ENCODE measurements at places on chromosomes 4 and X.
A peak's percentile ranks its signal among the peaks of the same experiment; 100 is the strongest.

DNA sequence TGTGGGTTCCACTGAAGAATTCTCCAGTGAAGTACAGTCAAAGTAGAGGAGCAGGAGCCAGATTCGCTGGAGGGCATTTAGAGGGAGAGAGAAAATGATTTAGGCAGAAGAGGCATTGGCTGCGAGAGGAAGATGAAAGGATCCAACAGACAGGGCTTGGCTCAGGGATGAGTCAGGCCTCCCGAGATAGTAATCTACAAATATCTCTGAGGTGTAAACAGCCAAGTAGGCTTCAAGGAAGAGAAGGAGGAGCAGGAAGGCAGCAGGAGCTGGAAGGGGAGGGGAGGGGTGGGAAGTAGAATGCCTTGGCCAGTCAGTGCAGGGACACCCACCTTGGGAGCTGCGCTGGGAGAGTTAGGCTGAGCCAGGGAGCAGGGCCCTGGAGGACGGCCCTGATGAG, 55.5 kb downstream of the PJA1 start:
- no peaks in the 10 kb centered on the region for H3K36me3 ChIP-seq
- no peak for DNase-seq
- H3K4me1 ChIP-seq, result peaks cover 45% of the 10 kb centered on the region
- H3K27ac ChIP-seq, result peak overlapping the region; percentile 60

DNA sequence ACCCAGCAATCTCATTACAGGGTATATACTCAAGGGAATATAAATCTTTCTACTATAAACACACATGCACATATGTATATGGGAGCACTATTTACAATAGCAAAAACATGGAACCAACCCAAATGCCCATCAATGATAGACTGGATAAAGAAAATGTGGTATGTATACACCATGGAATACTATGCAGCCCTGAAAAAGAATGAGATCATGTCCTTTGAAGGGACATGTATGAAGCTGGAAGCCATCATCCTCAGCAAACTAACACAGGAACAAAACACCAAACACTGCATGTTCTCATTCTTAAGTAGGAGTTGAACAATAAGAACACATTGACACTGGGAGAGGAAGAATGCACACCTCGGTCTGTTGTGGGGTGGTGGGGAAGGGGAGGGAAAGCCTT, 80.6 kb upstream of the TBX22 start:
- no peak overlapping the region for H3K27ac ChIP-seq
- DNase-seq, result no peak
- no peak overlapping the region for H3K4me3 ChIP-seq
- H3K36me3 ChIP-seq, result no peaks in the 10 kb centered on the region

DNA sequence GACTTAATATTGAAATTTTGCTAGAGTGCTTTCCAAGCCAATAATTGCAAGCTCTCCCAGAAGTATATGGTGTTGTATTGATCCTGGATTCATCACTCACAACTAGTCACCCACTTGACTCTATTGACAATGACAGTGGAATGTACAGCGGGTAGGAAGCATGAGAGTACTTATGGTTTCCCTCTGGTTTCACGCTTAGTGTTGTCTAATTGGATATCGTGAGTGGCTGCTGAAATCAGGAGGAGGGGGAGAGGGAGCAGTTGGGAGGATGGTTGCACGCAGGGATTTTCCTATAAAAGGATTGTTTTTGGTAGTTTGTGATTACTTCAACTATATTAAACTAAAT, 1819.5 kb upstream of the TENM3 start:
- H3K36me3 ChIP-seq, result no peaks in the 10 kb centered on the region
- no peaks in the 10 kb centered on the region for H3K27me3 ChIP-seq
- no peak overlapping the region for H3K27ac ChIP-seq
- no peak overlapping the region for H3K4me3 ChIP-seq
- H3K4me1 ChIP-seq, result peaks cover 11% of the 10 kb centered on the region

DNA sequence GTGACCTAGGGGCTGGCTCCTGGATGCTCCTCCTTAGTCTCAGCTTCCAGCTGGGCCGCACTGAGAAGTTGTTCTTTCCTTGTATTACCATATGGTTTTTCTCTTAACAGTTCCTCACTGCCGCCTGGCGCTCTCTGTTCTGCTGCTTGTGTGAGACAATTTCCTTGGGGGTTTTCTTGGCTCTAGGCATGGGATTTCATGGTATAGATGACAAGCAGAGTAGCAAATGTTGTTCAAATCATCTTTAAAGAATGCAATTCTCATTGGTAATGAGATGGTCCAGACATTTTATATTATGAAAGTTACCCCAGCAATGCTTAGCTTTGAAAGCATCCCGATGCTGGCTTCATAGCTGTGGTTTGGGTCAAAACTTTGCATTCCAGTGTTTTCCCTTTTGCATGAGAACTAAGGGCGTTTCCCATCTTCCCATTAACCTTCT, 37.6 kb downstream of the SEPTIN11 start:
- peaks cover 39% of the 10 kb centered on the region for H3K4me1 ChIP-seq
- H3K36me3 ChIP-seq, result peaks cover 9% of the 10 kb centered on the region
- no peaks in the 10 kb centered on the region for H3K27me3 ChIP-seq
- no peak overlapping the region for H3K4me3 ChIP-seq

DNA sequence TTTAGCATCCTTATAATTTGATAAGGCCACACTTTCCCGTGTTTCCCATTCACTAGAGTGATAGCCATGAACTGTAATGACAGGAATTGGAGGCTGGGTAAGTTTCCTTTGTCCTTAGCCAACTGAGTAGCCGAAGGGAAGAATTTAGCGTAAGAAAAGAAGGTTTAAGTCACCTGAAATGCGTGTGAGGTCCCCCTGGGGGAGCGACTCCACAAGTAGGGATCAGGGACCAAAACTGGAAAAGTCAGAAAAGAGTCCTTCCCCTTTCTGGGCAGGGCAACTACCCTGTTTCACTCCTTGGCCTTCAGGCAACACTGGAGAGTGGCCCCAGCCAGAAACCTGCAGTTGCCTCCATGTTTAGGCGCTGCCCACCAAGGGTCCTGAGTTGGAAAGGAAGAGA, 81.6 kb upstream of the MED14 start:
- no peaks in the 10 kb centered on the region for H3K27me3 ChIP-seq
- no peak overlapping the region for H3K4me3 ChIP-seq
- no peaks in the 10 kb centered on the region for H3K36me3 ChIP-seq
- no peaks in the 10 kb centered on the region for H3K4me1 ChIP-seq
- H3K27ac ChIP-seq, result no peak overlapping the region

DNA sequence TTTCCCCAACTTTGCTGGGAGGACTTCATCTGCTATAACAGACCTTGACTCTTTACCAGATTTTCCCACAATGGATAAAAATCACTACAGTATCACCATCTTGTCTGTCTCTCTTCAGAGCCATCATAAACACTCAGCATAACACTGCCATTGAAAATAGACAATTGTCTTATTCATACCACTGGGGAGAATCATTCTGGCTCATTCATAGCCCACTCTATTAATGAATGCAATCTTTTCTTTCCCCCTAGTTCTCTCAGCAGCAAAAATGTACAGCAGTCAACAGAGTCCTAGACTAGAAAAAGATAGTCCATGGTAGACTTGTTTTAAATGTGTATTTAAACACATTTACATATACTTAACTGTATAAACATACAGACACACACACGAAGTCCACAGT, 19.2 kb downstream of the SLC9A7 start:
- DNase-seq, result no peak
- H3K4me1 ChIP-seq, result no peaks in the 10 kb centered on the region
- no peak overlapping the region for H3K27ac ChIP-seq
- peaks cover 19% of the 10 kb centered on the region for H3K36me3 ChIP-seq
- no peaks in the 10 kb centered on the region for H3K27me3 ChIP-seq

GRCh38 chr4:38983787-38984598, 48.2 kb downstream of the TMEM156 start:
- H3K27me3 ChIP-seq, result no peaks in the 10 kb centered on the region
- no peak for DNase-seq
- H3K4me3 ChIP-seq, result no peak overlapping the region

DNA sequence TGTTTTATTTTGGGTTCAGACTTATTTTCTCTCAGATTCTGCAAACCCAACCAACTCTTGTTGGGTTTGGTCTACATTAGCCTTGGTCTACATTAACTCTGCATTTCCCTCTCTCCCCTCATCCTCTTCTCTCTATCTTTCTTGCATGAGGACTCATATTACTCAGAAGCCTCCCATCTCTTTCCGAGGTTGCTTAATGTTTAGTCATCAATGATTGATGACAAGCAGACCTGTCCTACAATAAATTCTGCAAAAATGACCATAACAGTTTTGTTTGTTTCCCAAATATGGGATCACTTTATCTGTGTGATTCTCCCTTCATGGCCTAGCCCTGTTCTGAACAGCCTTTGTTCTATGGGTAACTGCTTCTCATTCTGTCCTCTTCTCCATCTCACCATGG, 75.2 kb downstream of the GABRB1 start:
- H3K36me3 ChIP-seq, result no peaks in the 10 kb centered on the region
- no peak for DNase-seq
- no peak overlapping the region for H3K4me3 ChIP-seq
- no peak overlapping the region for H3K27ac ChIP-seq
- peaks cover 23% of the 10 kb centered on the region for H3K27me3 ChIP-seq

- peak within 1 kb of the TSS; percentile 94 for H3K27ac ChIP-seq
- no peaks in the 10 kb centered on the region for H3K27me3 ChIP-seq
- peak within 1 kb of the TSS; percentile 93 for H3K4me3 ChIP-seq
- peak; percentile 68 for DNase-seq
- no peaks in the 10 kb centered on the region for H3K36me3 ChIP-seq
Measured at GRCh38 chrX:130339408-130340222, at the start of gene SLC25A14. Gene SLC25A14, plus strand, starts transcription at chrX:130339919. Its CDS starts 360 bp downstream, at chrX:130340279.

- no peak for DNase-seq
- H3K27ac ChIP-seq, result no peak overlapping the region
- no peaks in the 10 kb centered on the region for H3K4me1 ChIP-seq
- H3K4me3 ChIP-seq, result no peak overlapping the region
- H3K36me3 ChIP-seq, result no peaks in the 10 kb centered on the region
Measured at GRCh38 chrX:136162827-136163570, 15.7 kb downstream of the FHL1 start.

DNA sequence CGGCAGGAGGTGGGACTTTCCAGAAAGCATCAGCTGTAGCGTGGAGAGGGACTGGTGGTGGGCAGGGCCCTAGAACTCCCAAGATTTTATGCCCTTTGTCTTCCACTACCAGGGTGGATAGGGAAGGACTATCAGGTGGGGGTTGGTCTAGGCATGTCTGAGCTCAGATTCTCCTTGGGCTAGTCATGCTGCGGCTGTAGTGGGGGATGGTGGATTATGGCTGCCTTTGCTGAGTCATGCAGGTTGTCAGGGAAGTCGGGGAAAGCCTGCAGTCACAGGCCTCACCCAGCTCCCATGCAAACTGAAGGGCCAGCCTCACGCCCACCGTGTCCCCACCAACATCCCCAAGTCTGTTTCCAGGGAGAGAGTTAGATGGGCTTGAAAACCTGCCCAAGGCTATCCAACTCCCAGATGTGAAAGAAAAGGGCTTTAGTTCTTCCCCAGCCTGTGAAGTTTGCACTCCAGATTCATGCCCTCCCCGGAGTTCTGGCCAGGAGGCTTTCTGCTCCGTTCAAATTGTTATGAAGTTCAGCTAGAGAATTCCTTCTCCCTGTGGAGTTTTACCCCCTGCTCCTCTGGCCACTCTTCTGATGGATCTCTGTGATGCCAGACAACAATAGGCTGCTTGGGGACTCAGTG, 13.4 kb upstream of the MEPE start:
- H3K36me3 ChIP-seq, result no peaks in the 10 kb centered on the region
- H3K4me3 ChIP-seq, result no peak overlapping the region
- H3K27ac ChIP-seq, result no peak overlapping the region
- H3K27me3 ChIP-seq, result no peaks in the 10 kb centered on the region
- DNase-seq, result no peak
- no peaks in the 10 kb centered on the region for H3K4me1 ChIP-seq

GRCh38 chr4:165827018-165827417, 46.0 kb upstream of the TLL1 start:
- no peak overlapping the region for H3K27ac ChIP-seq
- peaks cover 11% of the 10 kb centered on the region for H3K4me1 ChIP-seq
- H3K27me3 ChIP-seq, result peaks cover 1% of the 10 kb centered on the region
- no peak for DNase-seq

DNA sequence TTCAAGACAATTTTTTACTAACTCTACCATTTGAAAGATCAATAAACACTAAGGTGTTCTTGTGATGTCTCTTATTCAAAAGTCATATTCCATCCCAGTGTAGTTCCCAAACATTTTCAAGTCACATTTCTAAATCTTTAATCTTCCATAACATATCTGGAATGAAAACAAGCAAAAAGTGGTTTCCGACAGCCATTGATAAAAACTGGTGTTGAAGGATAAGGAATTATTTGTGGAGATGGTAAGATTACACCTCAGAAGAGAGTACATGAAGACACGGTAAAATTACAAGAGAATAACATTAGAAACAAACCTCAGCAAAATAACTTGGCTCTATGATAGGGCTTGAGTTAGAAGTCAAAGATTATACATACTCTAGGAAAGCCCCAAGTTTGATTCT, 4.3 kb downstream of the CHIC2 start:
- H3K4me3 ChIP-seq, result no peak overlapping the region
- no peak for DNase-seq
- H3K27me3 ChIP-seq, result no peaks in the 10 kb centered on the region

GRCh38 chr4:15755321-15756155, 22.6 kb upstream of the CD38 start:
- H3K4me3 ChIP-seq, result no peak overlapping the region
- no peaks in the 10 kb centered on the region for H3K36me3 ChIP-seq
- H3K27ac ChIP-seq, result no peak overlapping the region
- H3K27me3 ChIP-seq, result no peaks in the 10 kb centered on the region
- DNase-seq, result no peak
- H3K4me1 ChIP-seq, result peaks cover 3% of the 10 kb centered on the region

GRCh38 chr4:156734965-156735895, 236.4 kb downstream of the PDGFC start:
- no peaks in the 10 kb centered on the region for H3K27me3 ChIP-seq
- DNase-seq, result no peak
- no peak overlapping the region for H3K27ac ChIP-seq
- H3K4me3 ChIP-seq, result no peak overlapping the region

DNA sequence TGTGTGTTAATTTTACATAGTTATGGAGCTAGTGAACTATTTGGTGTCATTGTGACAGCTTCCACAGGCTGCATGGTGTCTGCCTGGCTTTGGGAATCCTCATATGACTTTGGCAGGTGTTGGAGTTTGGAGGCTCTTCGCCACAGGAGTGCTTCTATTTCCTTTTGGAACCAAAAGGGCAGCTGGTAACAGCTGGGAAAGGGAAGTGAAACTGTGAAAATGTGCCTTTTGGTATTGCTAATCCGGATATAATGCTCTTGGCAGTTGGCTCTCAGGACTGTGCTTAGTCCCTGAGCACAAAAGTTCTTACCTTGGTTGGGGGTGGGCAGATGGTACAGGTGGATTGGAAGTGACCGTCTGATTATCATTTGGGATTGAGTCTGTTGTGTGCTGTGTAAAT, 18.1 kb downstream of the OFD1 start:
- no peak overlapping the region for H3K4me3 ChIP-seq
- no peak overlapping the region for H3K27ac ChIP-seq
- H3K36me3 ChIP-seq, result peaks cover 9% of the 10 kb centered on the region
- no peaks in the 10 kb centered on the region for H3K4me1 ChIP-seq
- H3K27me3 ChIP-seq, result no peaks in the 10 kb centered on the region

DNA sequence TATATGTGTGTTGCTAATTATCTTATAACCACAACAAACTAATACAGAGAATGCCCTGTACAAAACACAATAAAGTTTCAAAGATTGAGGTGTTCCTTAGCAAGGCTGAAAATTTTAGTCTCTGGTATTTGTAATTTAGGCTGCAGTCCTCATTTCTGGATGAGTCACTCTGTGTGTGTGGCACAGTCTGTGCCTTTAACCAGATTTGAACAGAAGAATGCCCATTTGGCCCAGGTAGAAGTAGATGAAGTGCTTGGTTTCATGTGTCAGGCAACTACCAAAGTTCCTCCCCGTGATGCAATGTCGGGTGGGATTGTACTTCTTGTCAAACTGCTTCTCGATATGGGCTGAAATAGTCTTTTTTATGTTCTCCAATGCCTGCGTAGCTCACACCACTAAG, 91.6 kb upstream of the H2AZ1 start:
- H3K27ac ChIP-seq, result no peak overlapping the region
- no peak for DNase-seq
- no peak overlapping the region for H3K4me3 ChIP-seq
- no peaks in the 10 kb centered on the region for H3K36me3 ChIP-seq
- H3K4me1 ChIP-seq, result no peaks in the 10 kb centered on the region
